GF-D8 (cell line): ENCODE measurements at places on chromosomes 3 and 15.
A peak's percentile ranks its signal among the peaks of the same experiment; 100 is the strongest.

DNA sequence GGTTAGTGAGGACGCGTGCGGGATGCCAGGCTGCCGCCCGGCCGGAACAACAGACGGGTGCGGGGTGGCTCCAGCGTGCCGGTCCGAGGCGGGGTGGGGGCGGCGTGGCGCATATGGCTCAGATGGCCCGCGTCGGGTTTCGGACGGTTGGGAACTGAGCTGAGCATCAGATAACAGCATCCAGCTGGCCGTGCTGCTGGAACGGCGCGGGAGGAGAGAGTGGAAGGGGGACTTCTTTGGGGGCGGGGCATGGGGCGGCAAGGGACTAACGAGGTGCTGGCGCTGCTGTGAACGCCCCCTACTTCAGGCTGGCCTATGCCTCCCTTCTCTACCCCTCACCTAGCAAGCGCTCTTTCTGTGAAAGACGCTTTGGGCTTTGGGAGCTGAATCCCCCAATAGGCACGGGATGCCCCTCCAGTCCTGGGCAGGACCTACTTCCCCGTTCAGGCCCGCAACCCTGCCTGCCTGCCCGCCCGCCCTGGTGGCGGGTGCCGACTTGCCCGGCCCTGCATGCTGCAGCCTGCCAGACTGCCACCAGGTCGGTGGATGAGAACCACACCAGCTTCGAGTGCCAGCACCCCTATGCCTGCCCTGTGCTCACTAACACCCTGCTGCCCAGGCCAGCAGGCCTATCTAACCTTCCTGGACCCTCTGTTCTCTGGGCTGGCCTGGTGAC is 542 bp downstream of the INKA1 start:
- peak; percentile 52 for DNase-seq

DNA sequence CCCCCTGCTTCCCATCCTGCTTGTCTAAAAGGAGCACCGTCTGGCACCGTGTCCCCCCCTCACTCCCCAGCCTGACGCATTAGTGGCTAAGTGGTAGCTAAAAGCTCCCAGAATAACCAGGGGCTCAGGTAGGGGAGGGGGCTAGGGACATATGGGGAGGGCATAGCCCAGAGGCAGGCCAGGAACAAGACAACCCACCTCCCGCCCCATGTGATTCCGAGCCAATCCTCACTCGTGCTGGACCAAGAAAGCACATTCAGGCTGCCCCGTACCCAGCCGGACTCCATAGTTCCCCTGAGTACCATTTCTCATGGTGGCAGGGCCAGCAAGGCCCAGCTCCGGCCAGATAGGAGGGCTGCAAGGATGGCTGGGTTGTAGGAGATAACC is 11.5 kb downstream of the SEMA7A start:
- no peak for DNase-seq

DNA sequence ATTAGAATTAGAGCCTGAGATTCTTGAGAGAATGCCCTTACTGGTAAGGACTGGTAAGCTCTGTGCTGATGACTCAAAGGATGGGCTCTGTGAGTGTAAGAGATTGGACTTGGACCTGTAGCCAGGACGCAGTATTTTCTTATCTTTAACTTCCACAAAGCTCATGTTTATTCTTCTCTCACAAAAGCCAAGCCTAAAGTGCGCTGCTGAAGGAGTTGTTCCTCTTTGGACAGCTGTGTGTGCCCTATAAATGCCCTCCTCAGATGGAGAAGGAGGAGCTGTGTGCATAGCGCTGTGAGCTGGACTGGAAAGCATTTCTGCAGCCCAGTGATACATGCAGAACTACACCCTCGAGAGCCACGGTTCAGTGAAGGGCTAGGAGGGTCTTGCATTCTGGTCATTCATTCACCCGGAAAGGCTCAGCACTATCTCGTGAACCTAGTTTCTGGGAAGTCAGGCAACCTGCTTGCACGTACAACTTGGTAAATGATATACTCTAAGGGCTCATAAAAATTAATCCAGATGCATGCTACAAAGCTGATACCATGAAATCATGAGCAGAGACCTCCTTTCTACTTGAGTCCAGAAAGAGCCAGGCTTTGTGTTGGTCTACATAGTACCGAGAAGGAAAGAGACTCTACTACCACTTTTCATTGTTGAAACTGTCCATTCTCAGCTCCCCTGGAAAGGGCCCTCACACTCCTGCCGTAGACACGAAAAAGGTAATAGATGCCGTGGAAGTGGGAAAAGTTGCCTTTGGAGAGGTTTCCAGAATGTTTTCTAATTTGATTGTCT is 103.0 kb upstream of the TBL1XR1 start:
- DNase-seq: peak; percentile 38

GRCh38 chr3:31840252-31840651 is 140.8 kb downstream of the OSBPL10 start:
- DNase-seq: no peak

DNA sequence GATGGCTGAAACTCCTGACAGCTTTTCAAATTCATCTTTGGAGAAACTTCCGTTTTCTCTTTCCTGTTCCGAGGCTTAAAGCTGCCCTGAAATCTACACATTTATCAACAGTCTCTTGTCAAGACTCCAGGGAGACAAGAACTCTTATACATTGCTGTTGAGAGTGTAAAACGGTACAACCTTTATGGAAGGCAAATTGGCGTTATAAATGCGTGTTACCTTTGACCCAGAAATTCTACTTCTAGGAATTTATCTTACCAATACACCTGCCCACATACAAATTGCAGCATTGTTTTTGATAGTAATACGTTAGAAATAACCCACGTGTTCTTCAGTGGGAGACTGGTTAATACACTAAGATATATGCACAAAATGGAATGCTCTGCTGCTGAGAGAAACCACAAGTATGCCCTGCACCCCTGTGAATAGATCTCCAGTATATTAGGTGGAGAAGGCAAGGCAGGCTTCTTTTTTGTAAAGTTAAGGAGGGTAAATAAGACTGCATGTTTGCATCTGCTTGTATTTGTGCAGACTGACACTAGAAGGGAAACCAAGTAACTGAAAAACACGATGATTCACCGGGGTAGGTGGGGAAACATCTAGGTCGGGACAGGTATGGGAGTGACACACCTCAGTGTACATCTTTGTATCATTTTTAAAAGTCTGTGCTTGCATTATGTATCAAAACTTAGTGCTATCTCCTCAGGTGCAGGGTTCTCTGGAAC is 97.5 kb downstream of the IGF1R start:
- DNase-seq: peak; percentile 24

GRCh38 chr3:93904568-93904967 is 69.1 kb downstream of the PROS1 start:
- no peak for DNase-seq

- DNase-seq: peak; percentile 15
Measured at GRCh38 chr3:42831321-42831713, 22.1 kb downstream of the ACKR2 start.

- DNase-seq: no peak
Measured at GRCh38 chr15:75081150-75081549, 57.8 kb downstream of the PPCDC start.

DNA sequence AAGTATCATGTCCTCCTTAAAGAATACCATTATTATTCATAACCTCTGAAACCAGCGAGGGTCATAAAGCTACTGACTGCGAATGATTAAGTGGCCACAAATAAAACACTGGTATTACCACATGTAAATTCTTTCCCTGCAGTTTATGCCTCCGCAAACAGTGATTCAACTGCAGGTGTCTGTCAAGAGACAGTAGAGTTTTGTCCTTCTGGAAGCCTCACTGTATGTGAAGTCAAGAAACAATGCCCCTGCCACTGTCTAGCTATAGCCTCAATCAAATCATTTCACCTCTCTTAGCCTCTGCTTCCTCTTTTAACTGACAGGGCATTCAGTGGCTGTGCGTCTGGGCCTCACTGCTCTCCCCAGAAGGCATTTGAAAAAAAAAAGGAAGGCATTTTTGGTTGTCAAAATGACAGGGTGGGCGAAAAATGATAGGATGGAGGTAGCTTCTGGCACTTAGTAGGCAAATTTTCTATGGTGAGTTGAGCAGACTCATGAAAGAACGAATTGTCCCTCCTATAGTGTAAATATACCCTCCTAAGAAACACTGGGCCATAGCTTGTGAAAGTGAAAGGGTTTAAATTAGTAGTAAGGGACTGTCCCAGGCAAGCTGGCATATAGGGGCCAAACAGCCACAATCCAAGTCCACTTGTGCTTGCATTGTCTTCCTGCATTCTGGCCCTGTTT is 66.7 kb downstream of the FILIP1L start:
- DNase-seq: no peak

- no peak for DNase-seq
Measured at GRCh38 chr3:106338582-106339214, 469.9 kb upstream of the CBLB start.

DNA sequence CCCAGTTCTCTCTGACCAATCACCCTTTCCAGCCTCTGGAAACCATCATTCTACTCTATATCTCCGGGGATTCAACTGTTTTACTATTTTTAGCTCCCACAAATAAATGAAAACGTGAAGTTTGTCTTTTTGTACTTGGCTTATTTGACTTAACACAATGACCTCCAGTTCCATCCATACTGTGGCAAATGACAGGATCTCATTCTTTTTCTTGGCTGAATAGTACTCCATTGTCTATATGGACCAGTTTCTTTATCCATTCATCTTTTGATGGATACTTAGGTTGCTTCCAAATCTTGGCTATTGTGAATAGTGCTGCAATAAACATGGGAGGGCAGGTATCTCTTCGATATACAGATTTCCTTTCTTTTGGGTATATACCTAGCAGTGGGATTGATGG is 34.1 kb downstream of the NRROS start:
- DNase-seq: no peak

DNA sequence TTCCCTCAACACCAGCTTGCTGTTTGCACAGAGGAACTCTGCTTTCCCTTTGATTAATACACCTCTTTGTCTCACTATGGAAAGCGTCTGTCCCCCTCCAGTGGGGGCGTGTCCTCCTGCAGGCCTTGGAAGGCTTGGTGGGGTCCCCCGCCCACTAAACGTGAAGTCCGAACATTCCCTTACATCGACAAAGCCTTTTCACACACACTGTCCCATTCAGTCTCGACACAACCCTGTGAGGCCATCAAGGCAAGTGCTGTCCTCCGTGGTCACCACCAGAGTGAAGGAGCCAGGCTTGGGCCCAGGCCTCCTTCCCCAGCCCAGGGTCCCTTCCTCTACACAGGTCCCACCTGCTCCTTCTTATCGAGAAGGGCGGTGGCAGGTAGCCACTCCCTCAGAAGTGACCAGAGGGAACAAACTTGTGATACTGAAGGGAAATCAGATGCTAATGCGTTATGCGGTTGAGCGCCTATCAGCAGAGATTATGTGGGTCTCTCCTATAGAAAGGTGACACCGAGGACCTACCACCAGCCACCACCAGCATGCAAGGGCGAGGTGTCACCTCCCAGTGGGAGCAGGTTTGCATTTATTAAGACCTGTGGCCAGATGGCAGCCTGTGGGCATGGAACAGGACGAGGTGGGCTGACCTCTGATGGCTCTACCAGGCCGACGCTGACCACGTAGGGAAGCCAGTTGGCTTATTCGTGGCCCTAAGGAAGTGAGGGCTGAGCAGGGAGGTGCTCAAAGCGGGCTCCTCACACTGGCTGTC is 6.6 kb downstream of the NRROS start:
- no peak for DNase-seq

- DNase-seq: no peak
Measured at GRCh38 chr15:67116742-67117141, 51.3 kb downstream of the SMAD3 start.

- DNase-seq: no peak
Measured at GRCh38 chr15:93983526-93983925, 247.8 kb upstream of the MCTP2 start.

DNA sequence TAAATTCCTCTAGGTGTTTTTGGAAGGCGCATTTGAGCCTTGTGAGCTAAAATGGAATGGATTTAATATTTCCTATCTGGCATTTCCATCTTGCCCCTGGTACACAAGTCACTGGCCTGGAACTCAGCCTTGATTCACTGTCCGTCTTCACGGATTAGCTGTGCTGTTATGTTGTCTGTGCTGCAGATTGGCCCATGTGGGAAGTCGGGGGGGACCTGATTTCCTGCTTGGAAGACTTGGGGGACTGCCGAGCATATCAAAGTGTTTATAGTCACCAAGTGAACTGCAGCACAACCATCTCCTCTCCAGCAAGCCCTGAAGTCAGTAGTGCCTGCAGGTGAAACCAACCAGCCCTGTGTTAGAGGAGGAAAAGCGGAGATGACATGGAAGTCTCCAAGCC is 12.2 kb downstream of the GHRL start:
- no peak for DNase-seq

- DNase-seq: no peak
Measured at GRCh38 chr15:51203797-51204196, 109.1 kb upstream of the TNFAIP8L3 start.

GRCh38 chr3:177597311-177598096 is 400.2 kb upstream of the TBL1XR1 start:
- no peak for DNase-seq

GRCh38 chr15:58258501-58259292 is 120.5 kb downstream of the AQP9 start:
- no peak for DNase-seq

DNA sequence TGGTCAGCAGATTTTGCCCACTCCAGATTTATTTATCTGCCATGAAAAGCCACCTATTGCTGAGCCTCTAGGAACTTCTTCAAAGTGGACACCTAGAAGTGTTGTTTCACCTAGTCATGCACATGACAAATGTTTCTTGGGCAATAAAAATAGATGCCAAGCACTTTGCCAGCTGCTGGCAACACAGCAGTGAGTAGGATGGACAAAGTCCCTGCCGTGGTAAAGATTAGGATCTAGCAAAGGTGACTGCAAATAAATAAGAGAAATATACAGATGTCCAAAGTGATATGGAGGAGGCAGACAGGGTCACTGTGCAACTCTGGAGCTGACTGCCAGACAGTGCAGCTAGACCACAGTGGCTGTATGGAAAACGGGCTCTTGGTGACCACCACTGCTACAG is 137.9 kb downstream of the SUCLG2 start:
- DNase-seq: no peak

GRCh38 chr15:90143166-90143655 is 40.9 kb upstream of the IDH2 start:
- peak; percentile 6 for DNase-seq

DNA sequence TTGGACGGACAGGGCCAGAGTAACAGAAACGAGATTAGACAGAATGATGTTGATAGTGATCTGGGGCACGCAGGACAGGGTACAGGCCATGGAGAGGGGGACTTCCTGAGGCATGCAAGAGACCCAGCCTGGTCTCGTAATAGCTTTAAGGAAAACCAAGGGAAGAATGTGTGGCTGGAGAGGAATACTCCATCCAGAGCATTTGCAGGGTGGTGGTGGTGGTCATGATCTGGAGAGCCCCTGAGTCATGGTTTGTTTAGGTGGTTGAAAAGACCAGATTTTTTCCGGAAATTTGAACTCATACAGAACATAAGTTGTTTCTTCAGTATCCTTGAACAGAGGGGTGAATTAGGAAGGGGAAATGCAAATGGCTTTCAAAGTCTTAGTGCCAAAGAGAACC is 138.5 kb downstream of the DUT start:
- DNase-seq: no peak

GRCh38 chr3:123559040-123559861 is 25.6 kb downstream of the HACD2 start:
- peak; percentile 17 for DNase-seq

- DNase-seq: no peak
Measured at GRCh38 chr3:107430996-107431245, 53.7 kb downstream of the CCDC54 start.
